Bronchial smooth muscle cell (primary cell): ENCODE measurements at places on chromosomes 7 and 10. TPM values are rescaled to one million over a fixed set of nuclear protein-coding genes. Genes with fewer than 3 reads are reported as not detected.

The NEUROG3 gene
- total RNA-seq, result not detected in 2 replicates

The SAP25 gene
- total RNA-seq, result 0.16 TPM in 1 of 2 replicates, not detected in the other

The MAD1L1 gene
- 55.2 and 59.7 TPM in 2 replicates for total RNA-seq

The DYDC2 gene
- total RNA-seq, result under 0.01 TPM in 1 of 2 replicates, not detected in the other

The CDC14C gene
- total RNA-seq, result under 0.01 and 0.09 TPM in 2 replicates
